ENCODE measurements at places on chromosomes 16 and 17.

GRCh38 chr17:82103553-82104451, 5.8 kb upstream of the FASN start:
- DNase-seq, result no peak

DNA sequence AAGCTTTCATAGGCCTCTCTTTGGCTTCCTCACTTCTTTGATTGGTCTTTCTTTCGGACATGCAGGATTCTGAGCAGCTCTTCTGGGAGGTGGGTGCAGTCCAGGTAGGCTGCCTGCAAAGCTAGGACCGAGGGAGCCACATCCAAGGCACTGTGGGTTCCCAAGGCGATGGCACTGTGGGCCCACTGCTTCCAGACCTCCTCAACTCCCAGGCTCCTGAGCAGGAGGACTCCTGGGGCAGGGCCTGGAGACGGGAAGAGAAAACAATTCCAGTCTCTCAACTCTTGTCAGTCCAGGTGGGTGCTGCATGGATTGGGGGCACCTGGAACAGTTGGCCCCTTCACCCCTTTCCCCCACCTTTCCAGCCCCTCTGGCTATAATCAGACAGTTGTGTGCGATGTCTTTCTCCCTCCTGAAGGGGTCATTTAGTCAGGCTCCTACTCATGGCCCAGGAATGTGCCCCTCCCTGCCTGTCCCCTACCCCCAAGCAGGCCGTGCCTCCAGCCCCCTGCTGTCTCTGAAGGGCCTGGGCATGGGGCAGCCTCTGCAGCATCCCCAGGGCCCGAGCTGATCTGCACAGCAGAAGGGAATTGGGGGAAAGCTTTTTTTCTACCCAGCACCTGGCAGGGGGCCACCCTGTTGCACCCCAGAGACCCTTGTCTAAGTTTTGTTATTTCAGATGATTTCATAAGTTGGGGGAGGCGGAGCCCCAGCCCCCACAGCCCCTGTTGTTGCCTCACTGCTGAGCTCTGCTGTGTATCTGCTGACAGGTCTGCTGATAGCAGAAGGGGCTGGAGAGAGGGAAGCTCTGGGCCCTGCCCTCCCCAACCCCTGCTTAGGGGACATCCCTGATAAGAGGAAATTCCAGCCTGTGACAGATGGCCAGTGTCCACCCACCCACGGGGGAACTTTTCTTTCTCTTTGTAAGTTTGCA, 330.3 kb downstream of the SEC14L1 start:
- no peak for DNase-seq

DNA sequence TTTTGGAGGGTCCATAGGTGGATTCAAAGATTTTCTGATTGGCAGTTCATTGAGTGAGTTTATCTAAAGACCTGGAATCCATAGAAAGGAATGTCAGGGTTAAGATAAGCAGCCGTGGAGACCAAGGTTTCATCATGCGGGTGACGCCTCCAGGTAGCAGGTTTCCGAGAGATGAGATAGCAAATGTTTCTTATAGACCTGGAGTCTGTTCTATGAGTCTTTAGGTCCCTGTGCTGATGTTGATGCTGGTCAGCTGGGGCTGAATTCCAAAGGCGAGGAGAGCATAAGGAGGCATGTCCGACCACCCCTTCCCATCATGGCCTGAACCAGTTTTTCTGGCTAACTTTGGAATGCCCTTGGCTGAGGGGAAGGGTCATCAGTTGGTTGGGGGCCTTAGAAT, 80.2 kb downstream of the RAP1GAP2 start:
- DNase-seq, result no peak

GRCh38 chr16:82808036-82808435, 181.3 kb downstream of the CDH13 start:
- DNase-seq, result no peak

- DNase-seq, result no peak
Measured at GRCh38 chr17:7336240-7337175, at the start of gene ACAP1. ACAP1 (plus strand) TSS chr17:7336529; CDS start chr17:7336735, 206 bp downstream.

- DNase-seq, result no peak
Measured at GRCh38 chr17:29131814-29132682, 48.1 kb downstream of the MYO18A start.

GRCh38 chr17:47778184-47778635, 43.4 kb downstream of the OSBPL7 start:
- DNase-seq, result no peak

GRCh38 chr16:74053826-74054225, 242.8 kb upstream of the PSMD7 start:
- no peak for DNase-seq

DNA sequence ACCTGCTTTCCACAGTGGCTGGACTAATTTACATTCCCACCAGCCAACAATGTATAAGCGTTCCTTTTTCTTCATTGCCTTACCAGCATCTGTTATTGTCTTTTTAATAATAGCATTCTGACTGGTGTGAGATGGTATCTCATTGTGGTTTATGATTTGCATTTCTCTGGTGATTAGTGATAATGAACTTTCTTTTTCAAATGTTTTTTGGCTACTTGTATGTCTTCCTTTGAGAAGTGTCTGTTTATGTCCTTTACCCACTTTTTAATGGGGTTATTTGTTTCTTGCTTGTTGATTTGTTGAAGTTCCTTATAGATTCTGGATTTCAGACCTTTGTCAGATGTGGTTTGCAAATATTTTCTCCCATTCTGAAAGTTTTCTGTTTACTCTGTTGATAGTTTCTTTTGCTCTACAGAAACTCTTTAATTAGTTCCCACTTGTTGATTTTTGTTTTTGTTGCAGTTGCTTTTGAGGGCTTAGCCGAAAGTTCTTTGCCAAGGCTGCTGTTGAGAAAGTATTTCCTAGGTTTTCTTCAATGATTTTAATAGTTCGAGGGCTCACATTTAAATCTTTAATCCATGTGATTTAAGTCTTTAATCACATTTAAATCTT, 26.8 kb downstream of the ITGAM start:
- DNase-seq, result no peak

GRCh38 chr17:59451706-59452105, 113.7 kb upstream of the DHX40 start:
- no peak for DNase-seq

GRCh38 chr17:34245351-34245905, 9.7 kb upstream of the CCL2 start:
- no peak for DNase-seq

DNA sequence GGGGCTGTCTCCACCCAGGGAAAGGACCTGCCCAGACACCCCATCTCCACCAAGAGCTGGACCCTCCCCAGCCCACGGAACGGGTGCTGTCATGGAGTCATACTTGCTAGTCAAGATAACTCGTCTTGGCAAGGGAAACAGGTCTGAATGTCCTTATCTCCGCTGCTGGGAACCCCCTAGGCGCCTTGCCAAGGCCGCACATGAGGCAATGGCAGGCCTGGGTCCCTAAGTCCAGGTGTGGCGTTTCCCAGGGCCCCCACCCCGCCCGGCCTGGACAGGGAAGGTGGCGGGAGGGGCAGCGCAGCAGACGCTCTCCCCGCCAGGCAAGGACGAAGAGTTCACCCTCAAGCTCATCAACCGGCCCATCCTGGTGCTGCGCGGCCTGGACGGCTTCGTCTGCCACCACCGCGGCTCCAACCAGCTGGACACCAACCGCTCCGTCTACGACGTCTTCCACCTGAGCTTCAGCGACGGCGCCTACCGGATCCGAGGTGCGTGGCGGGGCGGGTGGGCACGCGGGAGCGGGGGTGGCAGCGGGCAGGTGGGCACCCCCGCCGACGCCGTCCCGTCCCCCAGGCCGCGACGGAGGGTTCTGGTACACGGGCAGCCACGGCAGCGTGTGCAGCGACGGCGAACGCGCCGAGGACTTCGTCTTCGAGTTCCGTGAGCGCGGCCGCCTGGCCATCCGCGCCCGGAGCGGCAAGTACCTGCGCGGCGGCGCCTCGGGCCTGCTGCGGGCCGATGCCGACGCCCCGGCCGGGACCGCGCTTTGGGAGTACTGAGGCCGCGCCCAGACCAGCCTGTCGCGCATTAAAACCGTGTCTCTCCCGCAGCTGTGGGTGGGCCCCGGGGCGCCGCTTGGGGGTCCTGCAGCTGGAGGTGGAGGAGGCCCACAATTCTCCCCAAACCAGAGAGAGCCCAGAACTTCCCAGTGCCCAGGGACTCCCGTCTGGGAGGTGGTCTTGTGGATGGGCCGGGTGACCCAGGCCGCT, 8.4 kb downstream of the FSCN2 start:
- DNase-seq, result no peak

DNA sequence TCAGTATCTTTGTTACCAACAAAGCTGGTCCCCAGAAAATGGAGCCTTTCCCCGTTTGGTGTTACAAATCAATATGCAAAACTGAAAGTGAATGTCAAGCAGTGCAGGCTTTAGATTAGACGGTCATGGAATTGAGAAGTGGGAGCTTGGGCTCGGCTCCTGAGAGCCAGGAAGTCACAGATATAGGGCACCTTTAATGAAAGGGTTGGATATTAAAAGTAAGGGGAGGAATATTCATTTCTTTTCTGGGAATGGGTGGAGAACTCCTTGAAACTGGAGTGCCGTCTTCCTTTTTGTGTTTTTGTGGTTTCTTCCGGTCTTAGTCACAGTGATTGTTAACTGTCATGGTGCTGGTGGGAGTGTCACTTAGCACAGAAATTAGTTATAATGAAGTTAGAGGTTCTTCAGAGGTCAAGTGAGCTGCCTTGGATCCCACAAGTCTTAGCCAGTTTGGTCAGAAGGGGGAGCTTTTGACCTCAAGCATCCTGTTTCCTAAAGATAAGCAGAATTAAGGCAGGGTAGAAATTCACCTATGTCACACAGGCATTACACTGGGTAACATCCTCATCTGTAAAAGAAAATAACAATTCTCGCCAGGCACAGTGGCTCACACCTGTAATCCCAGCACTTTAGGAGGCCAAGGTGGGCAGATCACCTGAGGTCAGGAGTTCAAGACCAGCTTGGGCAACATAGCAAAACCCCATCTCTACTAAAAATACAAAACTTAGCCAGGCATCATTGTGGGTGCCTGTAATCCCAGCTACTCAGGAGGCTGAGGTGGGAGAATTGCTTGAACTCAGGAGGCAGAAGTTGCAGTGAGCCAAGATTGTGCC, 9.6 kb upstream of the EIF1 start:
- DNase-seq, result no peak

- no peak for DNase-seq
Measured at GRCh38 chr16:13956635-13957196, 36.8 kb downstream of the ERCC4 start.

GRCh38 chr16:54191592-54191991, 95.0 kb downstream of the IRX3 start:
- DNase-seq, result no peak

DNA sequence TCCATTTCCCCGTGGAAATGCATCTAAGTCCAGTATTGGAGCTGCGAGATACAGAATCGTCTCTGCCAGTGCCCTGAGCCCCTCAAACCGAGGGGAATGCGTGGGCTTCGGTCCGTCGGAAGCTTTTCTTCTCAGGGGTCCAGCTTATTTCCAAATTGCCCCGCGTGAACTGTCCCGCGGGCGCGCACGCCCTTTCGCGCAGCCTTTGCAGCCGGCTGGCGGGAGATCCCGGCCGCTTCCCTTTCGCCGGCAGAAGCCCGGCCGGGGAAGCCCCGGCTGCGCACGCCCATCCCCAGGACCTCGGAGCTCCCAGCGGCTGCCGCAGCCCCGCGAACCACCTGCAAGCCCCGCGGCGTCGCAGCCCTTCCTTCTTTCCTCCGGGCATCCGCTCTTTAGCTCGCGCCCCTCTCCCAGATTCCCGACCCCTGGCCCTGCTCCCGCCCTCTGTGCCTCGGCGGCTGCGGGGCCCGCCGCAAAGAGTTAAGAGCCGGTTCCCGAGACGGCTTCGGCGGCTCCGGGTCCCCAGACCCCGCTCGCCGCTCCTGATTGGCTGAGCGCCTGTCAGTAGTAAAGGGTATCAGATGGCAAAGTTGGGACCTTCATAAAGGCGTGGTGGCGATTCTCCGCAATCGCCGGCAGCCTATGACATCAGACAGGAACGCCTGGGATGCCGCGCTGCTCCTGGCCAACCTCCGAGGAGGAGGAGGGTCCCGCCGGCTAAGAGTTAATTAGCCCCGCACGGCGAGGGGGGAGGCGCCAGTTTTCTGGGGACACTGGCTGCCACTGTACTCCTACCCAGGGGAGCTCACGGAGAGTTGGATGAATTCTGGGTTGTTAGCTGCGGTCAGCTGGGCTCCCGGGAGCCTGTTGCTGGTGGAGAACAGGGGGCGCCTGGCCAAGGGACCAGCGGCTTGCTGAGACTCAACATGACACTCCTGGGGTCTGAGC, at the start of gene MYOCD:
TSS of gene MYOCD (plus strand) at position 628 of the 948 bp plus-strand sequence. CDS start at position 927, 299 bp downstream.
- DNase-seq, result no peak

- DNase-seq, result no peak
Measured at GRCh38 chr17:81607431-81607830, 29.5 kb downstream of the NPLOC4 start.

GRCh38 chr16:3513892-3514583, 13.2 kb downstream of the CLUAP1 start:
- no peak for DNase-seq
